ENCODE measurements at places on chromosomes 2 and 18.

DNA sequence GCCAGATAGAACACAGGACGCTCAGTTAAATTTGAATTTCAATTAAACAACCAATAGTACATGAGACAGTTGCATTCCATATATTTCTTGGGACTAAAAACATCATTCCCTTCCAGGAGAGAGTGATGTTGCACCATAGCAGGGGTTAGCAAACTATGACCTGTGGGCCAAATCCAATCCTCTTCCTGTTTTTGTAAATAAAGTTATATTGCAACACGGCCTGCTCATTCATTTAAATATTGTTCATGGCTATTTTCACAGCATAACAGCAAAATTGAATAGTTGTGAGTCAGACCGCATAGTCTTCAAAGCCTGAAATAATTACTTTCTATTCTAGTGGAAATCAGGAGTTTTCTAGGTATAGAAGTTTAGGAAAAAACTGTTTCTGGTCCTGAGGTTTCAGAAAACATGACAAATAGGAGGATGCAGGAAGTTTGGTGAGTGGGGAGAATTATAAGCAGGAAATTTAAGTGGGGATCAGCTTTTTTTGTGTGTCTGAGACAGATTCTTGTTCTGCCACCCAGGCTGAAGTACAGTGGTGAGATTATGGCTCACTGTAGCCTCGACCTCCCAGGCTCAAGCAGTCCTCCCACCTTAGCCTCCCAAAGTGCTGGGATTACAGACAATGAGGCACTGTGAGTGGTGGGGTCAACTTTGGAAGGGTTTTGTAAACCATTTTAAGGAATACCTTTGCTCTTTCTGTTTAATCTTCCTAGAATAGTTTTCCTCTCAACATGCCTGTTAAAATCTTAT is 131.5 kb downstream of the SOCS6 start:
- DNase-seq, result no peak

- DNase-seq, result no peak
These were observed 61.9 kb downstream of the ANTXR1 start for GRCh38 chr2:69074918-69075317.

- no peak for DNase-seq
These were observed 24.3 kb upstream of the ASPRV1 start for GRCh38 chr2:69985688-69986087.

DNA sequence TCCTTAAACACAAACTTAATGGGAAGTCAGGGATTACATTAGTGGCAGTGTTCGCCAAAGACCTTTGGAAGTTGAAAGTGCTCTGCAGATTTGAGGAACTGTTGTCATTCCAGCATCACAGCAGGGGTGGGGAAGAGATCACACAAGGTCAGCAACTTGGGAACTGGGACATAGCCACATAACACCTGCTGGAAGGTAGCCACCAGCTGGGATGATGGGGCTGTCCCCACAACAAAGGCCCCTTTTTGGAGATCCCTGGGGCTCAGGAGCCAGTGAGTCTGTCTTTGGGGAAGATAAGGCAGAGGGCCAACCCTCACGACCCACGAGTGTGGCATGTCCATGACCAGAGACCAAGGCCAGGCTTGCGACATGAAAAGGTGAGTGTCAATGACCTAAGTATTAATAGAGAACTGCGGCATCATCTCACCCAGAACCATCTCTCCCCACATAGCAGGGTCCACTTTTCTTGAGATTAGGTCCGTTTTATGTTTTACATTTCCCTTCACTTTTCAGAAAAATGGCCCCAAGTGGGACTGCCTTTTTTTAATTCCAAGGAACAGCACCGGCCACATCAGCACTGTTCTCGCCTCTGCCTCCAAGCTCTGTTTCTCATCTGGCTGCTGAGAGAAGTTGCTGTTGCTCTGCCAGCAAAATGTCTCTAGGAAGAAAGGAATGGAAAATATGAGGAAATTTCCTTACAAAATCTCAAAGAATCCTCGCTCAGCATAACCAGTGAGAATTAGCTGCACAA is 106.9 kb downstream of the GFPT1 start:
- no peak for DNase-seq

GRCh38 chr2:95058466-95058988 is 33.0 kb downstream of the MAL start:
- no peak for DNase-seq

GRCh38 chr18:72410399-72410798 is 133.7 kb downstream of the CBLN2 start:
- DNase-seq, result no peak

GRCh38 chr2:133986881-133987795 is 266.7 kb upstream of the MGAT5 start:
- DNase-seq, result no peak

DNA sequence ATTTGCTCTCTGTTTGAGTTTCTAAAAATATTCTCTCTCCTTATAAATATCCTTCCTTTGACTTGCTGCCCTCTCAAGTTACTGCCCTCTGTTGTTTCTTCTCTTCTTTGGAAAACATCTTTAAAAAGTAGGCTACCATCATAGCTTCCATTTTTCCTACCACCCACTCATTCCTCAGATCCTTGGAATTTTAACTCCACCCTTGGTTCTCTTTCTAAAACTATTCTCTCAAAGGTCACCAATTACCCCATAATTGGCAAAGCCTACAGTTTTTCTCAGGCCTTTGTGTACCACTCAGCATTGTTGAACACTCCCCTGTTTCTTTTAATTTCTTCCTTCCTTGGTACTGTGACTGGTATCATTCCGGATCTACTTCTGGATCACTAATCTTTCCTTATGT is 43.0 kb upstream of the ITGAV start:
- DNase-seq, result no peak
